ENCODE measurements at places on chromosomes 13 and 19. TPM values are rescaled to one million over a fixed set of nuclear protein-coding genes. Genes with fewer than 3 reads are reported as not detected.

DNA sequence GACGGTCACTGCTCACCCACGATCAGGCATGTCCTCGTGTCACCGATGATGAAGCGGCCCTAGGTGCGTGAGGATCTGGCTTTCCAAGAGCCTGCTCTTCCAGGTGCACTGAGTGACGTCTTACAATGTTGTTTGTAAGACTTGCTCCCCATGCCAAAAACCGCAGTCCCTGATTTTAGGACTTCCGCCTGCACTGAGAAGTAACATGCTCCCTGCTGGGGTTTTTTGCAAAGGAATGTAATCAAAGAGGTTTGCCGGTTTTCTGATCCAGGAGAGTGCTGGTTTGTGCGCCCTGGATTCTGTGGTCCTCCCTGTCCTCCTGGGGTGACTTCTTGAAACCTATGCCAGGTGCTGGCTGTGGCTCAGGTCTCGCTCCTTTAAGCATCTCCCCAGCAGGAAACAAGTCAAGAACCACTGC is 38.8 kb downstream of the MYO9B start:
- no peak for DNase-seq

The GRK1 gene
- polyA plus RNA-seq: not detected

The GIPC3 gene
- 0.30 TPM for polyA plus RNA-seq

- no peak for DNase-seq
Measured at GRCh38 chr13:76971851-76972829, 19.7 kb upstream of the CLN5 start.

GRCh38 chr13:39765801-39766463 is 110.5 kb downstream of the COG6 start:
- DNase-seq: no peak

The PSG4 gene
- polyA plus RNA-seq: 0.84 TPM

DNA sequence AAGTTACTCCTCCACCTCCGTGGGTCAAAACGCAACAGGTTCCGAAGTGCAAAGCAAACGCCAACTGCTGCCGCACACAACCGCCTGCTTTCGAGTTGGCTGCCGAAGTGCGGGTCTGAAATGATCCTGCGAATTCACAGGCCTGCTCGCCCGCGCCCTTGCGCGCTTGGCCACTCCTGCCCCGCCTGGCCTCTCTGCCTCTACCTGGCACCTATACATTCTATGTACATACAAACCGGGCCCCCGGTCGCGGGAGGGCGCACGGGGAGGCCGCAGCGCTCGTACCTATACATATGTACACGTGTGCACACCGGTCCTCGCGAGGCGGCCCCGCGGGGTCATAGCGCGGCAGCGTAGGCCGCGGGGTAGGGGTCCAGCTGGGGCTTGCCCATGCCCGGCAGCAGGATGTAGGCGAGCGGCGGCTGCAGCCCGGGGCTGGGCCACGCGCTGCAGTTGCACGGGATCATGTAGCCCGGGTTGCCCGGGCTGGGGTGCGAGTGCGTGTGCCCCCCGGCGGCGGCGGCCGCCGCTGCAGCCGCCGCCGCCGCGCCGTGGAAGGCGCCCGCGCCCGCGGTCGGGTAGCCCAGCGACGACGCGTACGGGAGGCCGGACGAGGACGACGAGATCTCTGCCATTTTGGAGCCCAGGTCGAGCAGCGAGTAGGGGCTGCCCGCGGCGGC is 1.3 kb downstream of the SOX21 start:
- no peak for DNase-seq

GRCh38 chr19:10881403-10882107 is 10.2 kb downstream of the CARM1 start:
- DNase-seq: no peak

DNA sequence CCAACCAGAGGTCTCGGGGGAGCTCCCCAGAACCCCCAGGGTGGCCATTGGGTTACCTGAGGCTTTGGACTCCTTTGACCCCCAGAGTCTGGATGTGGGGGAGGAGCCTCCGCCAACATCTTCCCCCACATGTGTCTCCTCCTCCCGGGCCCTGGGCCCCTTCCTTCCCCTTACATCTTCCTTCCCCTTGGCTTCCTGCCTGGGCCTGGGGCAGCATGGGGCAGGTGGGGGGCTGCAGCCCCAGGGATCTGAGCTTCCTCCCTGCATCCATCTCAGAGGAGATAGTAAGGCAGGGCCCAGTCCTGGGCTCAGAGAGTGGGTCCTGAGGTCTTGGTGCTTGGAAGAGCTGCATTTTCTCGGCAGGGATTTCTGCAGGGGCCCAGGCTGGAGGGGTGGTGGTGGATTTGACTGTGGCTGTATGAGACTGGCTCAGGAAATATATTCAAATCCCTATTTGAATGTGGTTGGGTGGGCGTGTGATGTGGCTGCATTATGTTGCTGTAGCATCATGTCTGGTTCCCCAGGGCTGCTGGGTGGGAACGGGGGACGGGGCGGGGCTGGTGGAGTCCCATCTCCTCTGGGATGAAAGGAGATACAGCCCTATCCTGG is 919 bp downstream of the VAV1 start:
- DNase-seq: no peak

The GIPR gene
- polyA plus RNA-seq: 0.61 TPM

DNA sequence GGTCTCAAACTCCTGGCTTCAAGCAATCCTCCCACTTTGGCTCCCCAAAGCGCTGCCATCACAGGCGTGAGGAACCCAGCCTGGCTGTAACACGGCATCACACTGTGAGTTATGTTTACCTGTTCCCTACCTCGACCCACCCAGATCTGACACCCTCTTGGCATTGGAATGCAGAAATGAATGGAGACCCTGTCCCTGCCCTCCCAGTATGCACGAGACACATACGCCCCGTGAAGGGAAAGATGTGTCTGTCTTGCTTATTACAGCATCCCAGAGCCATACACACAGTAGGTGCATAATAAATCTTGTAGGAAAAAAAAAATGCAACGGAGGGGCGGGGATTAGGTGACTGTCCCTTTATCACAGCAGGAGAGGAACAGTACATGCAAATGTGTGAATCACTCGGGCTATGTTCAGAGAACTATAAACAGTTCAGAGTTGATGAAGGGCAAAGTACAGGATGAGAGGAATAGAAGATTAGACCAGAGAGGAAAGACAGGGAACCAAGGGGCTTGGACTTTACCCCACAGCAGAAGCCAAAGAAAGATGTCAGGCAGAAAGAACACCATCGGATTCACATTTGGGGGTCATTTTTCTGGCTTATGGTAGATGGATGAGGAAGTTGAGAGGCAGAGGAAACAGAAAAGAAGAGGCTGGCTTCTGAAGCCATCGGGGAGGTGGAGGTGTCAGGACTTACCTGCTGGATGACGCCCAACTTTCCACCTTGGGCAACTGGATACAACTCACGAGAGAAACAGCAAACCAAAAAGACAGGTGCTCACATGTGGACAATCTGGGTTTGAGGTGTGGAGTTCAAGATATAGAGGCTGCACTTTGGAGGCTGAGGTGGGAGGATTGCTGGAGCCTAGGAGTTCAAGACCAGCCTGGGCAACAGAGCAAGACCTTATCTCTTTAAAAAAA is 94.3 kb downstream of the INSR start:
- DNase-seq: no peak

DNA sequence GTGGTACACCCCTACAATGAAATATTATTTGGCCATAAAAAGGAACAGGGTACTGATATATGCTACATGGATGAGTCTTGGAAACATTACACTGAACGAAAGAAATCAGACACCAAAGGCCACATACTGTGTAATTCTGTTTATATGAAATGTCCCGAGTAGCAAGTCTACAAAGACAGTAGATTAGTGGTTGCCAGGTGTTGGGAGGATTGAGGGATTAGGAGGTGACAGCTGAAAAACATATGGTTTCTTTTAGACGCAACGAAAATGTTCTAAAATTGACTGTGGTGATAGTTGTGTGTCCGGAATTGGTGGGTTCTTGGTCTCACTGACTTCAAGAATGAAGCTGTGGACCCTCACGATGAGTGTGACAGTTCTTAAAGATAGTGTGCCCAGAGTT is 35.1 kb downstream of the IL17D start:
- no peak for DNase-seq
